Renal cortex interstitium (tissue), 15 donors: ENCODE measurements at places on chromosomes 12 and 14.

DNA sequence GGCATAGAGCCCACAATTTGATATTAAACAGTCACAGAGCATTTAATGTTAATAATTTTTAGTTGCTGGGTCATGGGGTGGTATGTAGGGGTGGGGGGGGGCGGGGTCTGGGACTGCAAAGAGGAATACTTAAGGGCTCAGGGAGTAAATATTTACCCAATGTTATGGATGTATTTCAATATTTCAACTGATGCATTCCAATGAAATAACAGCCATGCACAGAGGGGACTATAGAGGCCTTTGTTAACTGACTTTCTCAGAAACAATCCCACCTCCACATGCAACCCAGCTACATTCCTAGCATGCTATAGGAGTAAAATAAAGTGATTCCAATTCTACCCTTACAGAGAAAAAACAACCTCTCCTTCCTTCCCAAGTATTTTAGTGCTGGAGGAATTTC lies 7.9 kb upstream of the BBS10 start:
- DNase-seq = no peak

DNA sequence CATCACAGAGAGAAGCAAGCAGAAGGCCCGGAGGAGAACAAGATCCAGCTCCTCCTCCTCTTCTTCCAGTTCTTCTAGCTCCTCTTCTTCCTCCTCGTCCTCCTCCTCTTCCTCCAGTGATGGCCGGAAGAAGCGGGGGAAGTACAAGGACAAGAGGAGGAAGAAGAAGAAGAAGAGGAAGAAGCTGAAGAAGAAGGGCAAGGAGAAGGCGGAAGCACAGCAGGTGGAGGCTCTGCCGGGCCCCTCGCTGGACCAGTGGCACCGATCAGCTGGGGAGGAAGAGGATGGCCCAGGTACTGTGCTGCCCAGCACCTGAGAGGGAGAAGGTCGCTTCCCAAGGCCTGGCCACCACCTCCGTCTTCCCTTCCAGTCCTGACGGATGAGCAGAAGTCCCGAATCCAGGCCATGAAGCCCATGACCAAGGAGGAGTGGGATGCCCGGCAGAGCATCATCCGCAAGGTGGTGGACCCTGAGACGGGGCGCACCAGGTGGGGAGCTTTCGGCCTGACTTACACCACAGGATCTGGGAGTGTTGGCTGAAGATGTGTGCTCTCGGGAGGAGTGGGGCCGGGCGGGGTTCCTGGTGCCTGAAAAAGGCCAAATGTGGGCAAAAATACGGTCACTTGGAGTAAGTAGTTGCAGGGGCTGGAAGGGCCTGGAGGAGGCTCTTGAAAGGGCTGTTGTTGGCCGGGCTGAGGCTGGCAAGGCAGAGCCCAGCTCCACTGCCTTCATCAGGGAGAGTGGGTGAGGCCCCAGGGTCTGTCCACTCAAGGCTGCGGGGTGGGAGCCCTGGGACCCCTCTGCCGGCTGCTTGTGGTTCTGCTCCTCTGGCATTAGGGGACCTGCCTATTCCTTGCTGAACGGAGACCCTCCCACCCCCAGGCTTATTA lies 1.4 kb downstream of the ARL6IP4 start:
- no peak for DNase-seq

DNA sequence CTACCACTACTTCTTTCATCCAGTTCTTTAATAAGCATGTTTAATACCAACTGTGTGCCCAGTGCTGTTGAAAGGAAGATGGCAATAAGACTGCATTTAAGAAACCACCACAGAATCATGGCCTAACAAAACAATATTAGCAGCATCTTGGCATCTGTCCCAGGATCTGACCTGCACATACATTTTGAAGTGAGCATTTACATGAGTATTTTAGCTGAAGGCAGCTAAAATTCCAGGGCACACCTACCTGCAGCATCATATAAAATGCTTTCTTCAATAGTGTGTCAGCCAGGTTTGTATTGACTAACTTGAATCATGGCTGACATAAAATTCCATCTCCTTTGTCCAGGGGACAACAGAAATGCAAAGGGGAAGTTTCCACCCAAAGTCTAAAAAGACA lies 65.0 kb upstream of the ARHGAP5 start:
- no peak for DNase-seq

DNA sequence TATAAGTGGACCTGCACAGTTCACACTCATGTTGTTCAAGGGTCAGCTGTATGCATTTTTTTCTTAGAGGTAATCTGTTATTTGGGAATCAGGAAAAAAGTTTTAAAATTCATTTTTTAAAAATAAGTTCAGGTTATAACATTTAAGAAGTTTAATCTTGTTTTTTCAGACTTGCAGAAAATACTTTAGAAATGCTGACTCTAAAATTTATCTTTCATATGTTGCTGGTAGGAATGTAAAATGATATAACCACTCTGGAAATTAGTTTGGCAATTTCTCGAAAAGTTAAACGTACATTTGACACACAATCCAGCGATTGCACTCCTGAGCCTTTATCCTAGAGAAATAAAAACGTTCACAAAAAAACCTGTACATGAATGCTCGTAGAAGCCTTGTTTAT lies 4.7 kb downstream of the VRK1 start:
- no peak for DNase-seq

DNA sequence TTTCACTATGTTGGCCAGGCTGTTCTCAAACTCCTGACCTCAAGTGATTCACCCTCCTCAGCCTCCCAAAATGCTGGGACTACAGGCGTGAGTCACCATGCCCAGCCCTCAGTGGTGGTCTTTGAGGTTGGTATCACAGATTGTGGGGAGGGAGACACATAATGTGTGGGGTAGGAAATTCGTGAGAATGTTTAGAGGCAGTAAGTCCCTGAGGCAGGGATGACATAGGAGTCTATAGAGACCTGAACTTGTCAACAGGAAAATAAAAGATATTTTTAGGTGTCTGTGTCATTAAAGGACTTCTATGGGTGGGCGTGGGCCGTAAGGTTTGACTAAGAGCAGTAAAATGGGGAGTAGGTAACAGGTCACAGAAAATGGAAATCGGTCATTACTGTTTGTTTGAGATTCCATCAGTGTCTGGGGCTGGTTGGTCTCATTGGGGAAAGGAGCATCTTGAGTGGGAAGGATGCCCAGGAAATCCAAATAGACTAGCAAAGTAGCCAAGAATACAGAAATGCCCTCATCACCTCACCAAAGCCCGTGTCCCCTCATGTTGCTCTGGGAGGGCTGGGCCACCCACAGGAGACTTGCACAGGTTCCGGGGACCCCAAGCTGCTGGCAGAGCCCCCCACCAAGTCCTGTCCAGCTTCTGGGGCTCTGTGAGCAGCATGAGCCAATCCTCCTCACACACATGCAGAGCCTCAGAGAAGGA lies 63.6 kb upstream of the BCL2L14 start:
- DNase-seq = no peak

- DNase-seq = no peak
Observed at GRCh38 chr12:56267443-56268071, 815 bp downstream of the COQ10A start.

DNA sequence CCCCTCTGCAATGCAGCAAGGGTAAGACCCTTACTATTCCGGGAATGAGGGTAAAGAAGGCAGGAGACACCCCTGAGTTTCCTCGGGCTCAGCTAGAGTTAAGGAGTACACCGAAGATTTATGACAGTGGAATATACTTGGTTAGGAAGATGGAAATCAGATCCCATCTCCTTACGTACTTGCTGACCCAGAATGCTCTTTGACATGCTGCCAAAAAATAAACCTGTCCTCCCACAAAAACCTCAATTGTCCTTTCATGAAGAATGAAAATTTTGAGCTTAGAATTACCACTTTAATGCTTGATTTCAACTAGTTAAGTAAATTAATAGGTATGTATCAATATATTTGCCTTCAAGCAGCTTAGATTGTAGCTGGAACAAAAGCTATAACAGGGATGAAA lies 99.5 kb downstream of the PRIMA1 start:
- DNase-seq = no peak

DNA sequence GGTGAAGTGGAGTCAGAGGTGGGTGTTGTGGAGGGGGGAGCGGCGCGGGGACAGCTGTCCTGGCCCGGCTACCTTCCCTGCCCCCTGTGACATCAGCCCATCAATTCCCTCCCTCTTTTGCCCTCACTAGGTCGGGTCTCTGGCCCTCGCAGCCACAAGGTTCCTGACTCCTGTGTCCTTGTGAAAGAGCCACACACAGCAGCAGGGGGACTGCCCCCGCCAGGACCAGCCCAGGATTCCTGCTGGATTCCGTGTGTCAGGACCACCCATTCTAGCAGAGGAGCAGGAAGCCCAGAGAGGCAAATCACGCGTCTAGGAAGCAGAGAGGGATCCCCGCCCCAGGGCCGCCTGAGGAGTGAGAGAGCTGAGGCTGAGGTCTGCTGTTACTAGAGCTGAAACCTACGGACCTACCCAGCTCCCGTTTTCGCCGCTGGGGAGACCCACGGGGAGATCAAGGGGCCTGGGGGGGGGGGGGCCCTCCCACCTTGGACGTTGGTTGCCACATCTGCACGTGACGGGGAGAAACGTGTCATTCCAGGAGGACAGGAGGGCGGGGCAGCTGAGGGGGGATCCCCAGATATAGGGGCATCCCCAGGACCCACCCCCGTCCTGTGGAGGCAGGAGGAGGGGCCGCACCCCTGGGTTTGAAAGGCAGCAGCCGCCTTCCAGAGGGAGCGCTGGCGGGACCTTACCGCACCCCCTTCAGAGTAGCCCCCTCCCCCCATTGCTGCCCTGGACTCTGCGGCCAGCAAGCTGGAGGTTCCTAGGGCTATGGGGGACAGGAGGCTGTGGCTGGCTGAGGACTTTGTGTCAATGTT lies 12.5 kb upstream of the INF2 start:
- no peak for DNase-seq

- DNase-seq = no peak
Observed at GRCh38 chr12:58882826-58883225, 37.5 kb downstream of the LRIG3 start.

GRCh38 chr12:128930606-128931005 lies 77.3 kb downstream of the GLT1D1 start:
- DNase-seq = no peak

- DNase-seq = peak; percentile 77
Observed at GRCh38 chr12:569803-570434, 93.3 kb downstream of the NINJ2 start.

DNA sequence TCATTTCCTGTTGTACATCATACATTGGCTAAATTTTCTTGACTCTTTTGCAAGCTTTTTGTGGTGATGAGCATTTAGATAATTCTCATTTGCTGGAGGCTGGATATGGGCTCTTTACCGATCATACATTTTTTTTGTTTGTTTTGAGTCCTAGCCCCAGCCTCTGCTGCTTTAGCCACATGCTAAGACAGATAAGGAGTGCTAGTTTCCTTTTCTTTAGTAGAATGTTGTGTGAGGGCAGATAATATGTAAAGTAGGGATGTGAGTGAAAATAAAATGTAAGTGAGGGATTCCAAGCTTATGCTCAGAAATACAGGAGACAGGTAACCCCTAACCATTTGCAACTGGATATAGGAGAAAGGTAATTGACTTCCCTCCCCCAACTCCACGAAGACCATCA lies 405.7 kb downstream of the TRHDE start:
- DNase-seq = no peak

DNA sequence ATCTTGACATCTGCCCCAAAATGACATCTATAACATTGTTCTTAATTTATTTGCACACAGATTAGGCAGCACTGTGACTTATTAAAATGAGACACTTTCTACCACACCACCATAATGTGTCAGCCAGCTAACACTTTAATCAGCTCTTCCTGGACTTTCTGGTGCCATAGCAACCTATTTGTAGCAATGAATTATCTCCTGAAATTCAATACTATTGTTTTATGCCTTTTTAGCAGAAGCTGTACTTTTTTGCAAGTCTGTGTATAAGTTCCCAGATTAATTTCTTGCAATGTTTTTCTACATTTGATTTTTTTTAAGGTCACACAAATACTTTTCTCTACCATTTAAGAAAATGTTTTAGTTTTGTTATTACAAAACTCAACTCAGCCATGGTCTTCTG lies 72.8 kb upstream of the SAV1 start:
- DNase-seq = no peak

GRCh38 chr14:22052795-22053194 lies 379.2 kb upstream of the OR4E1 start:
- DNase-seq = no peak

GRCh38 chr12:65300679-65301349 lies 22.3 kb downstream of the MSRB3 start:
- DNase-seq = no peak

DNA sequence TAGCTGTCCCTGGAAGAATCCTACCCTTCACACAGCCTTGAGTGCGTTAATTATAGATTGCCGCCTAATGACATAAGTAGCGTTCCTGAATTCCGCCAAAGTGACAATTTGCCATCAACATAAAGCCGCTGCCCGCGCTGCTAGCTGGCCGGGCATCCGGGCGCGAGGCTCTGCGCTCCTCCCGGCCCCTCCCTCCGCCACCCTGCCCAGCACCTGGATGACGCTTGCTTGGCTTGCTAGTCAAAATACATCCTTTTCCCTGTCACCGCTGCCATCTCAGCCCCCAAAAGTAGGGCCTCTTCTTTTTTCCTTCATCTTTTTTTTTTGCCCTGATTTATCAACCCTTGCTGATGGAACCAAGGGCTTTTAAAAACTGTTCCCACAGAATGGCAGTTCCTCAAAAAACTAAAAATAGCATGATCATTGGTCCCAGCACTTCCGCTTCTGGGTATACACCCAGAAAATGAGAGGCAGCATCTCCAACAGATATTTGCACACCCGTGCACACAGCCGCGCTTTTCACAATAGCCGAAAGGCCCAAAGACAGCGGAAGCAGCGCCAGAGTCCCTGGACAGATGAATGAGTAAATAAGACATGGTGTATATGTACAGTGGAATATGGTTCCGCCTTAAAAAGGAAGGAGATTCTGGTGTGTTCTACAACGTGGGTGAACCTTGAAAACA lies 235.2 kb downstream of the BCL11B start:
- no peak for DNase-seq

DNA sequence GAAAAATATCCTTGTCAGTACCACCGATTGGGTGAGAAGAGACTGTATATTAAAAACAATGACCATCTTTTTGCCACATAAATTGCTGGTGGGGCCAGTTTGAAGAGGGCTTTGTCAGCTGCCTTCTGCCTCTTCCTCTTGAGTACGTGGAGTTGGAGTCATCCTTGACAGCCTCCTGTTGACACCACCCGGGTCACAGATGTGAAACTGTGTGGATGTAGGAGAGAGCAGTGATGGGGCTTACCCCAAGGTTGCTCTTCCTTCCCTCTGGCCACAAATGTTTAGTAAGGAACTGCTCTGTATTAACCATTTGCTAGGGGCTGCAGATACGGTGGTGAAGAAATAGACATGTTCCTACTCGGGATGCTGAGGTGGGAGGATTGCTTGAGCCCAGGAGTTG lies 12.2 kb downstream of the PTPN11 start:
- DNase-seq = no peak

- no peak for DNase-seq
Observed at GRCh38 chr14:43894534-43894933, 612.5 kb downstream of the FSCB start.

DNA sequence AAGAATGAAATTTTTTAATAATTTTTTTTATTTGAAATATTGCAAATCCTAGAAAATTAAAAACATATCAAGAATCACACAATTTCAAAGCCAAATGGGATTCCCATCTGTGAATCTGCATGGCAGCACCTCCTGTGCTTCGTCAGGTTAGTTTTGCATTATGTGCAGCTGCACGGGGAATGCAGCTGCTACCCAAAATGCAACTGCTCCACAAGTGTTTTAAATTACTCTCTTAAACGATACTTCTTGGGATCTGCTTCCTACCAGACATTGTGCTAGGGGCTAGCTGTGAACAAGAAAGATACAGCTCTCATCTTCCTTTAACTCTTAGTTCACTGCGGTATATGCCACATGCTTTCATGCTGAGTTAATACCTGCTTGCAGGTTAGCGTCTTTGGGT lies 154.2 kb downstream of the CRADD start:
- no peak for DNase-seq
